ENCODE measurements at places on chromosomes 3 and 15.
A peak's percentile ranks its signal among the peaks of the same experiment; 100 is the strongest.

DNA sequence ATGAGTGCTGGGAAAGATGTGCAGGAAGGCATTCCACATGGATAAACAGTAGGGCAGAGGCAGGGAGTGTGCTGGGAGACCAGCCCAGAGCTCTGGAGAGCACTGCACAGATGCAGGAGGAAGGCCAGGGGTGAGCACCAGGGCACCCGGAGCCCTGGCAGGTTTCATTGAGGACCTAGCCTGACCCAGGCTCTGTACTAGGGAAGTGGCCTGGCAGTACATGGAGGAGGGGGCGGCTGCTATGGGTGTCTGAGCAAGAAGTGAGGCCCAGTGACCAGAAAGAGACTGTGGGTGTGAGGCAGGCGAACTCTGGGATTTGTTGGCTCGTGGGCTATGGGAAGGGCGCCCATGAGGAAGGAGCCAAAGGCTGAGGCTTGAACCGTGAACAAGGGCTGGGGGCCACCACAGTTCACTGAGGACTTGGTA lies 139.1 kb downstream of the DNAJB8 start:
- DNase-seq: no peak

DNA sequence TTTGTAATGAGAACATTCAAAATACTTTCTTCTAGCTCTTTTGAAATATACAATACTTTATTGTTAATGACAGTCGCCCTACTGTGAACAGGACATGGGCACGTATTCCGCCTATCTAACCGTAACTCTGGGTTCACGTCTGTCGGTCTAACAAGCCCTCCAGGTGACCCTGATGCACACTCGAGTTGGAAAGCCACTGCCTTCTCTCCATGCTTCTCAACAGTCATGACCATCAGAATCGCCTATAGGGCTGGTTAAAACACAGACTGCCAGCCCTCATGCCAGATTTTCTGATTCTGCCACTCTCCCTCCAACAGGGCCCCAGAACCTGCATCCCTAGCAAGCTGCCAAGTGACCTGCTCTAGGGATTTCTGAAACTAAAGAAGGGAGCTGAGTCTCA lies 140.2 kb downstream of the FOXP1 start:
- DNase-seq: no peak

- DNase-seq: peak; percentile 53
Observed at GRCh38 chr3:155385896-155386625, 92.6 kb upstream of the STRIT1 start.

- peak; percentile 75 for DNase-seq
Observed at GRCh38 chr15:74631935-74632560, 16.4 kb downstream of the CLK3 start.

GRCh38 chr15:33111041-33111451 lies 83.5 kb downstream of the FMN1 start:
- DNase-seq: no peak

- DNase-seq: no peak
Observed at GRCh38 chr15:65785151-65785550, 6.9 kb downstream of the DENND4A start.

GRCh38 chr3:13110678-13111116 lies 37.5 kb upstream of the IQSEC1 start:
- peak; percentile 32 for DNase-seq

- DNase-seq: no peak
Observed at GRCh38 chr15:93166675-93167074, 77.7 kb upstream of the RGMA start.

- peak; percentile 85 for DNase-seq
Observed at GRCh38 chr15:45522328-45523165, at the start of gene SLC30A4. Gene SLC30A4 (minus strand): TSS chr15:45522755. CDS start chr15:45522354, 401 bp downstream.

DNA sequence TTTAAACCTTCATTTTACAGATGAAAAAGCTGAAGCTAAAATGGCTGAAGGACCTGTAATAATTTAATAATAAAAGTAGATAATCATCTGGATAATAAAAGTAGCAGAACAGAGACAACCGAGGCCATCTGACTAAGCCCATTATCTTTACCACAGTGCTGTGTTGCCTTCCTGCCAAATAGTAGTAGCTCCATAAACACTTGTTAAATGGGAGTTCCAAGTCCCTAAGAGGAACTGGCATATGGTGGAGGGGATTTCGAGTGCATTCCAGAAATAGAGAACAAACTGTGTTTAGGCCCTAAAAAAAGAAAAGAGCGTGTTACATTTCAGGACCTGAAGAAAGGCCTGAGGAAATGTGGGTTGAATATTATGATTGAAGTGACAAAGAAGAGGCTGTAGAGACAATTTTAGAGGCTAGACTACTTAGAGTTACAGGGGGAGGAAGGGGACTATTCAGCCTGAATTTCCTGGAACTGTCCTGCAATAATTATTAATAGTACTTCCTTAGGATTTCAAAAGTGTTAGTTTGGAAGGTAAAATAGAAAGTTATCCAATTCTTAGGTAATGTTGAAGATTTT lies 424.3 kb downstream of the ROBO2 start:
- peak; percentile 24 for DNase-seq

DNA sequence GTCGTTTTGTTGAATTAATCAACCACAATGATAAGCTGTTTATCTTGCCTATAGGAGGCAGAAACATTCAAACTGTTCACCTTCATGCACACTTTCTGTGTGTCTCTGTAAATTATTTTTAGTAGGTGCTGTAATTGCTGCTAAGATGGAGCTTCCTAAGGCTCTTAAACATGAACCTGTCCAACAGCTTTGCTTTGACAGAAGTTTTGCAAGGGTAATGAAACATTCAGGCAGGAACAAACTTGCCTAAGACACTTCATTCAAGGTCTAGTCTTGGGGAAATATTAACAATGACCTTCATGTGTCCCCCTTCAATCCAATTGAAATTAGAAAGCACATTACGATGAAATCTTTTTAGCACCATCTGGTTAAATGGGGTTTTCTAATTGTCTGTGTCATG lies 156.1 kb downstream of the DIPK2A start:
- peak; percentile 50 for DNase-seq

GRCh38 chr3:14324224-14324944 lies 78.0 kb upstream of the SLC6A6 start:
- DNase-seq: peak; percentile 74

- DNase-seq: no peak
Observed at GRCh38 chr3:148757238-148758215, 59.8 kb downstream of the AGTR1 start.

- DNase-seq: peak; percentile 89
Observed at GRCh38 chr3:14379843-14380242, 22.6 kb upstream of the SLC6A6 start.

DNA sequence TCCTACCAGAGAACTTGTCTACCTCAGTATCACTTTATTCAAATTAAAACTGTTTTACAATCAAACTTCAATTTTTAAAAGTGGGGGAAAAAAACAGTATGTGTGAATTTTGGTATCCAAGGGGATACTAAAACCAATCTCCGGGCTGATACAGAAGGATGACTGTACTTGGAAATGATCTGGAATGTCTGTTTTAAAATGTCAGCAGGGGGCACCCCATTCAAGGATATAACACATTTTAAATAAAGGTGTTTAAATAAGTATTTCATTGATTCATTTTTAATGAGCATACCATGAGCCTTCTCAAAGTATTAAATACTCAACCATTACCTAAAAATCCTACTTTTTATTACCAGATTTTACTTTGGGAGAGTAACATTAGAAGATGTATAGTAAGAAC lies 67.9 kb downstream of the ULK4 start:
- DNase-seq: peak; percentile 74

- DNase-seq: no peak
Observed at GRCh38 chr15:66085128-66085527, 168.4 kb downstream of the MEGF11 start.

DNA sequence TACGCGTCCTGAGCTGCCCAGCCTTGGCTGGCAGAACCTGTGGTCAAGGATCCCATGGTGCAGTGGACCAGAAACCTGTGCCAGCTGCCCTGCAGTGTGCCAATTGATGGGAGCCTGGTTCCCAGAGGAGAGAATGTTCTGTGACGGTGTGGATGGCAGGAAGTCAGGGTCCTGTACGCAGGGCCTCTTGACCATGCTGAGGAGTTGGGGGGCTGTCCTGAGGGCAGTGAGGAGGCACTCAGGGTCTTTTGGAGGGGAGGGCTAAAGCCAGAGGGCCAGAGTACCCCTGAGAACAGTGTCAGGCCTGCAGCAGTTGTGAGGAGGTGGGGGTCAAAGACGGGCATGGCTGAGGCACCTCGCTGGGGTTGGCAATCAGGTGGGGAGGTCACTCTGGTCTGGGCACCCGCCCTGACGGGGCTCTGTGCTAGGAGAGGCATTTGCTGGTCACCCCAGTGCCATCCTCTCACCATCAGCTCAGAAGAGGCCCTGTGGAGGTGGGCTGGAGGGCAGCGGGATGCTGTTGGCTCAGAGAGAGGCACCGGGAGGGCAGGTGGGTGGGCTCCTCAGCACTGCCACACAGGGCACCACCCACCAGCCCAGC lies 61.0 kb downstream of the SCN5A start:
- no peak for DNase-seq

- DNase-seq: no peak
Observed at GRCh38 chr3:177157492-177157891, 39.8 kb downstream of the TBL1XR1 start.

DNA sequence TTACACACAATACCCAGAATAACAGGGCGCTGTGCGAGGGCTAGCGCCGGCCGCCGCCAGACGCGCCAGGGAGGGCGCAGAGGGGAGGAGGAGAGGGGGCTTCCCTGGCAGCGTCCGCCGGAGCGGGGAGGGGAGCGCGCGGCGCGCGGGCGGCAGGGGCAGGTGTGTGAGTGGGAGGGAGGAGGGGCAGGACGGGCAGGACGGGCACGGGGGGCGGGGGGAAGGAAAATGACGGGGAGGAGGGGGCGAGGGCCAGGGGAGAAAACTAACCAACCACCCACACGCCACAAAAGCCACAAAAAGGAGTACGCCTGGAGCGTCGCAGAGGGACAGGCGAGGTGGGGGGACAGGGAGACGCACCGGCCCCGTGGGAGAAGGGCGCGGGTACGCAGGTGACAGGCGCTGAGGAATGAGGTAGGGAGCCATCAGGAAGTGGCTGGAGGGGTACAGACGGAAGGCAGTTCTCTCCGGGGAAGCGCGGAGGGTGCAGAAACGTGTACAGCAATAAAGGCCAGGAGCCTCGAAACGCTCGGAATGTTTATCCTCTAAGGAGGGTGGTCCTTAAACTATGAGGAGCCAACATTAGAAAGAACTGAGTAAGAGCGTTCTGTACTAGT lies 610 bp upstream of the SATB1 start:
- DNase-seq: no peak

- peak; percentile 29 for DNase-seq
Observed at GRCh38 chr3:143084856-143085731, 34.5 kb upstream of the CHST2 start.

- DNase-seq: no peak
Observed at GRCh38 chr3:185629554-185630181, 43.6 kb downstream of the SENP2 start.

- DNase-seq: no peak
Observed at GRCh38 chr3:40073310-40074007, 236.0 kb upstream of the EIF1B start.

GRCh38 chr15:87201986-87202385 lies 1054.6 kb downstream of the NTRK3 start:
- no peak for DNase-seq

GRCh38 chr3:58482917-58483636 lies 8.8 kb upstream of the KCTD6 start:
- no peak for DNase-seq

DNA sequence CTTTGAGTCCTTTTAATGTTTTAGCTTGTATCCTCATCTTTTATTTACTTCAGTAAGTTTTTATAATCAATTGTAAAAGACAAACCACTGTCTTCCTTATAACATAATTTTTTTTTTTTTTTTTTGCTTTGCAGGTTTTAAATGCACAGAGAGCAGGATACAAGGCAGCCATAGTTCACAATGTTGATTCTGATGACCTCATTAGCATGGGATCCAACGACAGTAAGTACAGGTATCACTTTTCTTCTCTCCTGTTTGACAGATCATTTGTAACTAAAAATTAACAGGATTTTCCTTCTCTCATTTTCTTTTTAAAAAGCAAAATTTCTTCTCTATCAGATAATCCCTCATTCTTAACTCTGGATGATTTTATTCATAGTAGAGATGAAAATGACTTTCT lies 75.4 kb downstream of the PFN2 start:
- DNase-seq: no peak

- DNase-seq: no peak
Observed at GRCh38 chr15:83721031-83721430, 67.1 kb downstream of the ADAMTSL3 start.

DNA sequence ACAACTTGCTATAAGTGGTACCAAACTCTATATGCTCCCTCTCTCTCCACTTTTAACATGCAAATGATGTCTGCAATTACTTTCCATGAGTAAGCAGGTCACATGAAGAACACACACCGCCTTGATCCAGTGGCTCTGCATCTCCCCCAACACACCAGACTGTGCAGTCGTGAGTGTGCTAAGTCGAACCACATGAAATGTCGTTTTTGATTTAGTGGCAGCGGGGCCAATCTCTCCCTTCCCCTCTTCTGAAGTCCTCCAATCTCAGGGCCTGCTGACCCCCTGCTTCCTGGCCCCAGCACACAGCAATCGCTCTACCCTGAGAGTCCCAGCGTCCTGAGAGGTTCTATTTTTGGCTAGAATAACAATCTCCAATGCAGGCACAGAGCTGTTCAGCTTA lies 312.5 kb downstream of the SHQ1 start:
- DNase-seq: no peak

Data from tongue (tissue), 3 donors.